ENCODE measurements at places on chromosomes 16 and 17. TPM values are rescaled to one million over a fixed set of nuclear protein-coding genes. Genes with fewer than 3 reads are reported as not detected.

PRSS27 gene
- total RNA-seq, result not detected

CACNG5 gene
- total RNA-seq, result 0.52 TPM

DNA sequence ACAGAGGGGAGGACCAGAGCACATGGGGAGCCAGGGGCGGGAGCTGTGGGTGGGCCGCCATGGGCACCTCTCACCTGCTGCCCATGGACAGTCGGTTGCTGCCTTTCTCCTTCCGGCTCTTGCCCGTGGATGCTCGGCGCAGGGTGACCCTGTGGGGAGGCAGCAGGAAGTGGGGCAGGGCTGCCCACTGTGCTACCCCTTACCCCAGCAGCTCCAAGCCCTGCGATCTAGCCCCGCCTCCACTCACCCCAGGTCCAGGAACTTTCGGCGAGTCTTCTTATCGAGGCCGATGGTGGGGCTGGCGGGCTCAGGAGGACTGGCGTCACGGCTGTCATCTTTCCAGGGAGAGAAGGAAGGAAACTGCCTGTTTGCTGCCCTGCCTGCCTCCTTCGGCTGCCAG is 14.2 kb downstream of the SAMD14 start:
- no peaks in the 10 kb centered on the region for H3K27me3 ChIP-seq
- DNase-seq, result no peak
- H3K4me3 ChIP-seq, result no peak overlapping the region
- H3K4me1 ChIP-seq, result peaks cover 30% of the 10 kb centered on the region
- H3K36me3 ChIP-seq, result no peaks in the 10 kb centered on the region

FBXW10 gene
- total RNA-seq, result not detected

DNA sequence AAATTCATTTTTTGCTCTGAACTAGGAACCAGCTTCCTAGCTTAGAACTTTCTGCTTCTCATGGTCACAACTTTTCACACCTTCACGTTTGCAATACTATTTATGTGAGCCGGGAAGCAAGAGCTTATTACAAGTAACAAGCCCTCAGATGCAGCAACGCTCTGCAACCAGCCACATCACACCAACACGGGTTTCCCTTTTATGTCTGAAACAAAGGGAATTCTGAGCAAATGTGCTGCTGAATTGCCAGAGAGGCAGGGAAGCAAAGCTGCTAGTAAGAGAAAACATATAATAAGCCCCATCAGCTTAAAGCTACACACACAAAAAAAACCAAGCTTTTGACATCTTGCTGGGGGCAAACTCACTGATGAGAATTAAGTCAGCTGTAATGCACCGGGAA is 122.2 kb downstream of the SLC39A11 start:
- no peak for DNase-seq
- H3K27ac ChIP-seq, result no peak overlapping the region
- no peaks in the 10 kb centered on the region for H3K36me3 ChIP-seq
- H3K4me3 ChIP-seq, result no peak overlapping the region
- H3K27me3 ChIP-seq, result no peaks in the 10 kb centered on the region

SAMD14 gene
- not detected for total RNA-seq

DNA sequence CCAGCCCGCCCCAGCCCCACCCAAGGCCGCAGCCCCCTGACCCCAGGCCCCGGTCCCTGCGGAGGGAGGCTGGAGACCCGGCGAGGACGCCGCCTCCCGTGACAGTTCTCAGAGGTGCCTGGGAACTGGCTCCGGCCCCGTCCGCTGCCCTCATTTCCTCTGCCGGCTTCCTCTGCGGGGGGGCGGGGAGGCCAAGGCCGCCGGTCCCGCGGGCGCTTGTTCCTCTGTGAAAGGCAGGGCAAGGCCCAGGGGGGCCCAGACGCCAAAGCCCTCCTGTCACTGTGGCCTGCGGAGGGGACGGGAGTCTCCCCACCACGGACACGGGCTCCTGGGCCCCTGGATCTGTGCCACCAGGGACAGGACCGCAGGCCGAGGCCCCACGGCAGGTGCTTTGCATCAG is 5.0 kb upstream of the PVALEF start:
- DNase-seq, result peak; percentile 74
- no peak overlapping the region for H3K4me3 ChIP-seq
- no peaks in the 10 kb centered on the region for H3K36me3 ChIP-seq
- H3K4me1 ChIP-seq, result peaks cover 56% of the 10 kb centered on the region
- H3K27me3 ChIP-seq, result no peaks in the 10 kb centered on the region

- H3K4me1 ChIP-seq, result no peaks in the 10 kb centered on the region
- no peaks in the 10 kb centered on the region for H3K36me3 ChIP-seq
- no peaks in the 10 kb centered on the region for H3K27me3 ChIP-seq
- DNase-seq, result no peak
- H3K27ac ChIP-seq, result no peak overlapping the region
These were observed 143.1 kb upstream of the CACNG5 start for GRCh38 chr17:66691644-66692420.
